ENCODE measurements at places on chromosomes 12 and 14. TPM values are rescaled to one million over a fixed set of nuclear protein-coding genes. Genes with fewer than 3 reads are reported as not detected.

The SLC7A7 gene
- 14.7 TPM for total RNA-seq

The CLEC6A gene
- not detected for total RNA-seq

The AJUBA gene
- total RNA-seq: 52.0 TPM

The KRT75 gene
- not detected for total RNA-seq

The PLEK2 gene
- total RNA-seq: 11.1 TPM

The NOS1 gene
- 0.14 TPM for total RNA-seq

The LIMA1 gene
- 157 TPM for total RNA-seq

The SSTR1 gene
- 1.2 TPM for total RNA-seq

The SLC7A8 gene
- 2.4 TPM for total RNA-seq

The PPFIA2 gene
- total RNA-seq: not detected
